Stimulated activated CD4-positive, alpha-beta T cell treated with anti-CD3 and anti-CD28 coated beads, Interleukin-1b, Interleukin-23, amount 100 ng/mL, for 1 hour (primary cell): ENCODE measurements at places on chromosomes 4 and X.

DNA sequence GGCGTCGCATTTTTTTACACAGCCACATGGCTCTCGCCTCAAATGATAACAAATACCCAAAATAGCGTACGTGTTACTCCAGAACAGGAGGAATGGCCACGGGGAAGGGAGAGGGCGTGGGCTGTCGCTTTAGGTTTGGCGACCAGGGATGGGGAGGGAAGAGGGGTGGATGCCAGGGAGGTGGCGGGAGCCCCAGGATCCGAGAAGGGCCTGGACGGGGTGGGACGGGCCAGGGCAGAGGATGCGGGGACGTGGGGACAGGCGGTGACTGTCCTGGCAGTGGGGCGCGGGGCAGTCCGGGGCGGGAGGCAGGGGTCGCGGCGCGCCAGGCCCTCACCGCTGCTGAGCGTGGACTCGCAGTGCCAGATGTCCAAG lies 631 bp downstream of the TMEM47 start:
- no peak for DNase-seq

DNA sequence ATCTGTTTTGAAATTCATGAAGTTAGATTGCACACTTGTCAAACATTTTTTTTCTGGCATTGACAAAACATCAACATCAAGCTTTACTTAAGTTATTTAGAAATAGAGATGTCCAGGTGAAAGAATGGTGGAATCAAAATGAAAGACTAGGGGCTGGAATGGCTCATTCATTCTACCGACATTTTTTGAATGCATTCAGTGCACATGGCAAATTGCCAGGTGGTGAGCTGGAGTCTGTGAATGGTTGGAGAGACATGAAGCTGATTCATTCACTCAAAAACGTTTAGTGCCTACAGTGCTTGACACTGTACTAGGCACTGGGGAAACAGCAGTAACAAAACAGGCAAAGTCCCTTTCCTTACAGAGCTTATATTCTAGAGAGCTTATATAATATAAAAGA lies 292.4 kb downstream of the PPP1R2C start:
- no peak for DNase-seq

- DNase-seq = no peak
Observed at GRCh38 chr4:182425302-182425701, 182.1 kb downstream of the TENM3 start.

GRCh38 chr4:35771571-35771970 lies 472.7 kb downstream of the ARAP2 start:
- DNase-seq = no peak

- DNase-seq = no peak
Observed at GRCh38 chrX:154091678-154092077, 5.8 kb downstream of the MECP2 start.

DNA sequence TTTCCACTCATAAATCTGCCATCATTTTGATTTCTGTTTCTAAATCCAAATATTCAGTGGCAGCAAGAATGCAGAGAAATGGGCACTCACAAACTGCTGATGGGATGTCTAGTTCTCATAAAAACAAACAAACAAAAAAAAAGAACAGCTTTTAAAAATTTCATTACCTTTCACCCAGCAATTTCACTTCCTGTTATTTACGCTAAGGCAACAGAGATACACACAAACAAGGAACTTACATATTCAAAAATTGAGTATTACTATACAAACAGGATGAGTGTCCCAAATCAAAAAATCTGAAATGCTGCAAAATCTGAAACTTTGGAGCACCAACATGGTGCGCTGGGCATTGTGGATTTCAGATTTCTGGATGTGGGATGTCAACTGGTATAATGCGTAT lies 36.4 kb downstream of the FAT1 start:
- DNase-seq = no peak

DNA sequence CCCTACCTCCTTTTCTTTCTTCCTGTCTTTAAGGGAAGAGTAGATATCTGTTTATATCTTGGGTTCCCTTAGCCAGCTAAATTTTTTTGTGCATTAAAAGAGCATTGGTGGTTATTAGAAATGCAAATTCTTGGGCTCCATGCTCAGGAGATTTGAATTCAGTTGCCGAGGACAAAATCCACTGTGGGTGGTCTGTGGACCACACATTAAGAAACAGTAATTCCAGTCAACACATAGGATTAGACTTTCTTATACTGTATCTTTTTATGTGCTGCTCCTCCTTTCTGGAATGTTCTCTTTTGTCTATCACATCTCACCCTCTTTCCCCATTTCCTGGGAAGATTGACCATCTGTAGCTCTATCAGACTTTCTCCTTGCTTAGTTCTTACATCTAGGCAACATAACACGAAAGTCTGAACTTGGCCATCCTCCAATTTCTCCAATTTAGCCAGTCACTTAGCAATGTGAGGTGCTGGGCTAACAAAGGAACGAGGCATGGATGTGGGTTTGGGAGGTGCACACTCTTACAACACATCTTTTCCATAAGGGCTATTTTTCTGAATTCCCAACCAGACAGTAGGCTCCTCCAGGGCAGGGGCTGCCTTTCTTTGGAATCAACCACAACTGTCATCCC lies 5.3 kb upstream of the PDLIM3 start:
- no peak for DNase-seq

DNA sequence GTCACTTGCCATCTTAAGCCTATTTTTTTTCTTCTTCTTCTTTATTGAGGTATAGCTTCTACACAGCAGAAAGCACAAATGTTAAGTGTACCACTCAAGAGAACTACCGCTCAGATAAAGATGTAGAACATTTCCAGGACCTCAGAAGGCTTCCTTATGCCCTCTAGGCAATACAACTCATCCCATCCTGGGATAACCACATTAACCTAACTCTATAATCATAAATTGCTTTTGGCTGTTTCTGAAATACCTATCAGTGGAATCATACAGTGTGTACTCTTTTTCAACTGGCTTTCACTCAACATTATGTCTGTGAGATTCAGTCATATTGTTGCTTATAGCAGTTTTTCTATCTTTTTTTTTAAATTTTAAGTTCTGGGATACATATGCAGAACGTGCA lies 51.7 kb downstream of the ARFIP1 start:
- DNase-seq = no peak

- DNase-seq = no peak
Observed at GRCh38 chr4:14877246-14878225, 124.7 kb upstream of the CPEB2 start.

- DNase-seq = no peak
Observed at GRCh38 chr4:174375422-174375821, 91.7 kb downstream of the CEP44 start.

- DNase-seq = no peak
Observed at GRCh38 chrX:84064164-84064563, 123.8 kb downstream of the RPS6KA6 start.

DNA sequence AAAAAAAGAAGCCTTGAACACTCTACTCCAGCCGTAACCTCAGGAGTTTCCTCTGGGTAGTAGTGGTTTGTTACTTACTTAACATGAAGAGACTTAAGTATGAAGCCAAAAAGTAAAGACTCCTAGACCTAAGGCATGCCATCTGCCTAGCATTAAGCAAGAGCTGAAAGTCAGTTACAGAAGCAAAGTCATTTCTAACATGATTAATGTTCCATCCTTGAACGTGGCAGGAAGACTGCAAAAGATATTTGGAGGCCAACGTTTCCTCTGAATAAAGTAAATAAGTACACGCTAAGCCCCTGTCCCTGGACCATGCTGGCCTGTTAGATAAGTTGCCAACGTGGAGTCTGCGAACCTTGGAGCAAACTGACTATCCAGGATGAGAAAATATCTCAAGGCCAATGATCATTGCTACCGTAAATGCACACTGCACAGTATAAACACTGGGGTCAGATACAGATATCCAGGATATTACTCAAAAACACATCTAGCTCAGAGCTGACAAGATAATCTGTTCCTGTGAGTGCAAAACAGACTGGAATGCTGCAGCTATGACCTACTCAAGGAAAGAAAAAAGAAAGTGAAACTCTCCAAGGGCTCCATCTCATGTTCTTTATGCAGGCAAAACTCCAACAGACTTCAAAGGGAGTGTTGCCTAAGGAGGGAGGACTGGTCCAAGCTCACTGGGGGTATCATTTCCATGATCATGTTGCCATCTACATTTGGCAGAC lies 255.8 kb downstream of the COL25A1 start:
- DNase-seq = no peak

- no peak for DNase-seq
Observed at GRCh38 chr4:74189331-74190043, 31.6 kb downstream of the MTHFD2L start.
